ENCODE measurements at places on chromosomes 16 and 17.

DNA sequence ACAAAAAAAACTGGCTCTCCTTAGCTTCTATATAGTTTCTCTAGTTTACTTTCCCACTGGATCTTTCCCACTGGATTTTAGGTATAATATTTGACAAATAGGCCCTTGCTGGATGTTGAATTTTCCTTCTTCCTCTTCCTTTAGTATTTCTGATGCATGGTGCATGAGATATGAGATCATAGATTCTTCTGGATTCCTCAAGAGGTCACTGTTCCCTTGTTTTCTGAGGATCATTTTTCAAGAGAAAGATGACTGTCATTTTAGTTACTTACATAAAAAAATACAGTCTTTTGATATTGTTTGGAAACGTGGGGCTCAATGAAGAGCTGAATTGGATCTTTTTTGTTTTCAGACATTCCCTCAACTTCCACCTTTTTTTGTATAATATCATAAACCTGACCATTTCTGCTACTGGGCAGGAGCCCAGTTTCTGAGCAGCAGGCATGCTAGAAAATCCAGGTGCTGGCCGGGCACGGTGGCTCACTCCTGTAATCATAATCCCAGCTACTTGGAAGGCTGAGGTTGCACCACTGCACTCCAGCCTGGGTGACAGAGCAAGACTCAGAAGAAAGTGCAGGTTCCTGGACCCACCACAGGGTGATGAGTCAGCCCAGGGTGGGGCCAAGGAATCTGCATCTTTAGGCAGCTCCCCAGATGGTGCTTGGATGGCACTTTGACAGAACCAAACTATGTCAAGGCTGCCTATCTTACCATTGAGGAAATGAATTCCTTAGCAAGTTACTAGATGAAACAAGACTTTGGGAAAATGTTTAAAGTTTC is 70.3 kb downstream of the SDR42E1 start:
- no peak for DNase-seq
- no peaks in the 10 kb centered on the region for H3K27me3 ChIP-seq
- H3K27ac ChIP-seq = no peak overlapping the region
- H3K4me3 ChIP-seq = no peak overlapping the region
- H3K36me3 ChIP-seq = no peaks in the 10 kb centered on the region

DNA sequence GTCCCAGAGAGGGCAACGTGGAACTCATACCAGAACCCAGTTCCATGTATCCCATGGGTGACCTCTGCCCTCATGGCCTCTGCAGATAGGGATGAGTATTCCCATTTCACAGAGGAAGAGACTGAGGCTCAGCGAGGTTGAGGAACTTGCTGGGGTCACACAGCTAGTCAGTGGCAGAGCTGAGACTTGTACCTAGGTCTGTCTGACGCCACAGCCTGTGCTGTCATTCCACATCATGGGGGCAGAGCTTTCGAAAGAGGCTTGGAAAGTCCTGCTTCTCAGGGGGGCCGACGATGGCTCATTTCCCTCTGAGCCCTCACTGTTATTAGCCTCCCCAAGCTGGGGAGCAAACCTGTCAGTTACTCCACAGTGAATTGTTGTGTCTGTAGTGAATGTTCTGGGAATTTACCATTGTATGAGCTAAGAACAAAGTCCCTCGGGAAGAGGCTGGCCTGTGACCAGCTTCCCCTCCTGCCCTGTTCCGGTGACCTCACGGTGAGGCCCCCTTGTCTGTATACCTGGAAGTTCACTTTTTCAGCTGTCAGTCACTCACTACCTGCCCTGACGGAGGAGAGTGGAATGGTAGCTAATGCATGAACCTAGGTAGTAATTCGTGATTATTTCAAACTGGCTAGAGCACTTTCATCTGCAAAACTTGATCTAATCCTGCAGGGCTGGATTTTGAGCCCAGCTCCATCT is 8.9 kb downstream of the METTL22 start:
- H3K4me3 ChIP-seq = no peak overlapping the region
- H3K27me3 ChIP-seq = no peaks in the 10 kb centered on the region
- no peaks in the 10 kb centered on the region for H3K4me1 ChIP-seq
- H3K27ac ChIP-seq = no peak overlapping the region
- no peak for DNase-seq

- no peaks in the 10 kb centered on the region for H3K36me3 ChIP-seq
- no peaks in the 10 kb centered on the region for H3K27me3 ChIP-seq
- no peak for DNase-seq
- H3K4me3 ChIP-seq = no peak overlapping the region
- H3K27ac ChIP-seq = no peak overlapping the region
These were observed 101.8 kb downstream of the XYLT1 start for GRCh38 chr16:17368951-17369350.

DNA sequence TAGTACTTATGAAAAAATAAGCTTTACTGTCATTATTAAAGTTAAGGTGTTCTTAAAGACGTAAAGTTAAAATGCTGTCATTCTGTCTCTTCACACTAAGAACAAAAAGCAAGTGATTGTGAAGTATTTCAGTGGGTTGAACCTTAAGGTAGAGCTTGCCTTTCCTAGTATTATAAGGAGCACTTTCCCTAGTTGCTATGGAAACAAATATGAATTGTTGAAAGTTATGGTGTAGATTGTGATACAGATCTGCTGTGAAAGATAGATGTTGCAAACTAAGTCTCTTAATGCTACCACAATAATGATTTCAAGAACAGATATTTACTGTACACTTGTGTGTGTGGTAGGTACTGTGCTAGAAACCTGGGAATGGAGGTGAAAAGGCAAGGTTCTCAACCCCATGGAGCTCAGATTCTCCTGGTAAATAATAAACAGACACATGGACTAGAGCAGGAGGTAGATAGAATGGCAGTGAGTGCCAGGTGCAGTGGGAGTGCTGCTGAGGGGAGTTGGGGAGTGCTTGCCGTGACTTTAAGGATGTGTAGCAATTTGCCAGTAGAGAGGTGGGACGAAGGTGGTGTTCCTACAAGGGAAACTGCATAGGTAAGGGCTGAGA is 34.7 kb downstream of the MRTFB start:
- H3K36me3 ChIP-seq = no peaks in the 10 kb centered on the region
- H3K4me1 ChIP-seq = no peaks in the 10 kb centered on the region
- no peak for DNase-seq
- no peak overlapping the region for H3K4me3 ChIP-seq

DNA sequence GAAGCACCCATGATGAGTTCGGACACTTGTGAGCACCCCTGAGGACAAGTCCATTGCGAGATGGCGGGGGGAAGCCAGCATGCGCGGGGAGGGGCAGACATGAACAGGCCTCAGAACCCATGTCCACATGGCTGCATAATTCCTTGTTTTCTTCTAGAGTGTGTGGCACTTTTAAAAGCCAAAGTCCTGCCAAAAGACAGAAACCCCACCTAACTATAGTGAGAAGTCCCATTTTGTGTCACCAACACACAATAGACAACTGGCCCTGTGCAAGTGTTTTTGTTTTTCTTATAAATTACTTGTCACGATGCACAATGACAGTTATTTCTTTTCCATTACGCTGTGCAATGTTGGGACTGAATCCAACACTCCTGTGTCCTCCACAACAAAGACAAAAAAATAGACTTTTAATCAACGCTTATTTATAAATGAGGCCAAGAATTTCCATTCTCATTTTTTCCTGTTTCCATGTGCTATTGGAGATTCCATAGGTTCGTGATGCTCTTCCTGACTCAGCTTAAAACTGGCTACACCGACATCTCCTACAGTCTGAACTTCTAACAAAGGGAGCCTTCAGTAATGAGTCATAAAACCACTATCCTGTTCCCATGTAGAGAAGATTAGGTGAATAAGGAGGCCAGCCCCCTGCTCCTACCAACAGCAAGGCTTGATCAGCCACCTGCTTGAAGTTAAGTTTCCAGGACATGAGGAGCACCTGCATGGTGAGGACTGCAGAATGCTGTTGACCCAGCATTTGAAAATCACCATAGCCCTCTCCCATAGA is 98.9 kb downstream of the ZNF423 start:
- no peak for DNase-seq
- H3K27me3 ChIP-seq = no peaks in the 10 kb centered on the region
- no peaks in the 10 kb centered on the region for H3K4me1 ChIP-seq
- H3K36me3 ChIP-seq = no peaks in the 10 kb centered on the region
- no peak overlapping the region for H3K27ac ChIP-seq
- no peak overlapping the region for H3K4me3 ChIP-seq

DNA sequence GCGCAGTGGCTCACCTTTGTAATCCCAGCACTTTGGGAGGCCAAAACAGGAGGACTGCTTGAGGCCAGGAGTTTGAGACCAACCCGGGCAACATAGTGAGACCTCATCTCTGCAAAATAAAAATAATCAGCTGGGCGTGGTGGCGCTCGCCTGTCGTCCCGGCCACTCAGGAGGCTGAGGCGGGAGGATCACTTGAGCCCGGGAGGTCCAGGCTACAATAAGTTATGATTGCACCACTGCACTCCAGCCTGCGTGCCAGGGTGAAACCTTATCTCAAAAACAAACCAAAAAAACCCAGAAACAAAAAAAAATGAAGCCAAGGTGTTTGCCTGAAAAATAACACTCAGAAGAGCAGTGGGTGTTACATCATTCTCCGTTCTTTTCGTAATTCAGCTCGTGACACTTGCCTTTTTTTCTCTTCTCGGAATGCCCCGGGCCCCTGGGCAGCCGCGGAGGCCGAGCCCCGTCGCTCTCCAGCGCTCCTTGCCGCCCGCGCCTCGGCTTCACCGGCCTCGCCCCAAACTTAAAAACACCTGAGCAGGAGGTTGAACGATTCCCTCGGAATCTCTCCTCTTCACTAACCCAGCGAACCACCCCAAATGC is 17.0 kb downstream of the PRCD start:
- H3K4me3 ChIP-seq = peak overlapping the region; percentile 69
- H3K27me3 ChIP-seq = no peaks in the 10 kb centered on the region
- no peaks in the 10 kb centered on the region for H3K4me1 ChIP-seq
- no peak for DNase-seq
- H3K27ac ChIP-seq = peak overlapping the region; percentile 84
- H3K36me3 ChIP-seq = no peaks in the 10 kb centered on the region

GRCh38 chr16:31355431-31356100 is 590 bp downstream of the ITGAX start:
- no peak overlapping the region for H3K4me3 ChIP-seq
- H3K27ac ChIP-seq = no peak overlapping the region
- H3K36me3 ChIP-seq = no peaks in the 10 kb centered on the region
- DNase-seq = peak; percentile 65
- no peaks in the 10 kb centered on the region for H3K4me1 ChIP-seq

DNA sequence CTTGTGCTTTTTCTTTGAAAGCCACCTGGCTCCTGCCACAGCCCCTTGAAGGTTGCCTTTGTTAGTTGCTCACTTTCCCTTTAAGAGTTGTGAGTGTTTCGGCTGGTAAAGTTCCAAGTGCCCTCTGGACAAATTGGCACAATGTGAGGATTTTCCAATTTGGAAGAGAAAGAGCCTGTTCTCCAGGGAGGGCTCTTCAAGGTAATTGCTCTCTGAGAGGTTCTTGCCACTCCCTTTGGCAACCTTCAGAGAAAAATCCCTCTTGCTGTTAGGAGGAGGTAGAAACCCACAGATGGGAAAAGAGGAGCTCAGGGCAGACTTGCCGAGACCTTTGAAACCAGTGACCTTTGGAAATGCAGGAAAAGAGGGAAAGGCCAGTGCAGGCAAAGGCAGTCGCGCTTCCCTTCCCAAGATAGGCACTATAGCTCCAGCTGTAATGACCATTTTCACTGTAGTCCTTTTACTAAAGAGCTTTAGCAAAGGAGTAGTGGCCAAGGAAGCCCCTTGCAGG is 49.0 kb upstream of the AKAP1 start:
- H3K27ac ChIP-seq = peak overlapping the region; percentile 10
- no peak overlapping the region for H3K4me3 ChIP-seq
- H3K4me1 ChIP-seq = peaks cover 3% of the 10 kb centered on the region
- no peak for DNase-seq
- H3K36me3 ChIP-seq = no peaks in the 10 kb centered on the region

DNA sequence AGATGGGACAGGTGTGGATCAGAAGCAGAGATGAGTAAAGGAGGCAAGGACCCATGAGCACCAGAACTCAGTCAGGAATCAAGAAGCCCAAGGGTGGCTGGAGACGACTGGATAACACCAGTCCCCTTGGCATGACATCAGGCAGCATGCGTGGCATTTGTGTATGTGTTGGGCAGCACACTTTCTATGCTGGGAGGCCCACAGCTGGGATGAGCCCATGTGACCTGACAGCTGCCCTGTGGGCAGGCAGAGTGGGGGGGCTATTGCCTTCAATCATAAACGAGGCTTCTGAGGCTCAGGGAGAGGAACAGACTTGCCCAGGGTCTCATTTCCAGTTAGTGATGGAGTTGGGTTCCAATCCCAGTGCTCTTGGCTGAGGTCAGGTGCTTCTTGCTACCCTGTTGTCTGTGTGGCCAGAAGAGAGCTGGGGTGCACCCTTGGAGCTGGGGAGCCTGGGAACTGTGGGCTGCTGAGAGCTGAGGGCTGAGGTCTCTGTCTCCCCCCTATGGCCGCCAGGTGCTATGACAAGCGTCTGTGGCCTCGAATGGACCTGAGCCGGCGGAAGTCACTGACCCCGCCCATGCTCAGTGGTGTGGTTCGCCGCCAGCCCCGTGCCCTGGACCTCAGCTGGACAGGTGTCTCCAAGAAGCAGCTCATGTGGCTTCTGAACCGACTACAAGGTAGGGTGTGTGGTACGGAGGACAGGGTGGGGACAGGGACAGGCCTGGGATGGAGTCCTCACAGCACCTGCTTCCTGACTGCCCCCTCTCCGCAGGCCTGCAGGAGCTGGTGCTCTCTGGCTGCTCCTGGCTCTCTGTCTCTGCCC is 7.1 kb upstream of the ORAI3 start:
- H3K4me1 ChIP-seq = no peaks in the 10 kb centered on the region
- no peak overlapping the region for H3K27ac ChIP-seq
- H3K27me3 ChIP-seq = no peaks in the 10 kb centered on the region
- H3K36me3 ChIP-seq = no peaks in the 10 kb centered on the region
